ENCODE measurements at places on chromosomes 6 and 20.

GRCh38 chr6:134343066-134343465 is 25.2 kb upstream of the SGK1 start:
- no peak for DNase-seq

DNA sequence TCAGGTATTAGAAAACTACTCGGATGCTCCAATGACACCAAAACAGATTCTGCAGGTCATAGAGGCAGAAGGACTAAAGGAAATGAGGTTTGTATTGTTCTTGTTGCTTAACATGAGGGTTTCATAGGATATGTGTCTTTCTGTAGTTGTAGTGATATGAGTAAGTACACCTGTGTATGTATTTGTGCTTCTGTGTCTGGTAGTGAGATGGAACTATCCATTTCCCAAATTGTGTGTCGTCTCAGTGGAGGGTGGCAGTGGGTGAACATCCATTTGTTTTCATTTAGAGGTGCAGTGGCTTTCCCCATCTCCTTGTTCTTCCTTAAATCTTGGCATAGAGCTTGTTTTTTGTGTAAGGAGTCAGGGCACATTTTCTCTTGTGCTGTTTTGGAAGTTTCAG is 8.2 kb downstream of the ASXL1 start:
- DNase-seq: peak; percentile 59

GRCh38 chr20:22819112-22819511 is 216.0 kb upstream of the SSTR4 start:
- no peak for DNase-seq

- DNase-seq: no peak
Observed at GRCh38 chr6:56002336-56002735, 126.9 kb upstream of the BMP5 start.

DNA sequence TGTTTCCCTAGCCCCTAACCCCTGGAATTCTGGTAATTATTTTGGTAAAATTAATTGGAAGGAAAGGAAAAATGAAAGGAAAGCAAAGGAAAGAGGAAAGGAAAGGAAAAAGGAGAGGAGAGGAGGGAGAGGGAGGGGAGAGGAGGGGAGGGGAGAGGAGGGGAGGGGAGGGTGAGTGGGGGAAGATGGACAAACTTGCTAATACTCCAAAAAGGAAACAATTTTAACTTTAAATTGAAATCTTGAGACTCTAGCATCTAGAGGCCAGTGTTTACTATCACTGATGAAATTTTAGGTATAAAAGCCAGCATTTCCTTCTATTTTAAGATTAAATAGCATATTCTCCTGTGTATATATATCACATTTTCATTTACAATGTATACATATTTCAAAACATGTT is 156.5 kb downstream of the COL12A1 start:
- DNase-seq: no peak

- no peak for DNase-seq
Observed at GRCh38 chr20:32325706-32326503, 32.2 kb upstream of the ASXL1 start.

- DNase-seq: peak; percentile 38
Observed at GRCh38 chr20:4795394-4795793, 73.7 kb downstream of the PRND start.

GRCh38 chr6:85449818-85450759 is at the start of gene NT5E:
Gene NT5E, plus strand, starts transcription at chr6:85450083. Its CDS starts 57 bp downstream, at chr6:85450140.
- peak; percentile 87 for DNase-seq

DNA sequence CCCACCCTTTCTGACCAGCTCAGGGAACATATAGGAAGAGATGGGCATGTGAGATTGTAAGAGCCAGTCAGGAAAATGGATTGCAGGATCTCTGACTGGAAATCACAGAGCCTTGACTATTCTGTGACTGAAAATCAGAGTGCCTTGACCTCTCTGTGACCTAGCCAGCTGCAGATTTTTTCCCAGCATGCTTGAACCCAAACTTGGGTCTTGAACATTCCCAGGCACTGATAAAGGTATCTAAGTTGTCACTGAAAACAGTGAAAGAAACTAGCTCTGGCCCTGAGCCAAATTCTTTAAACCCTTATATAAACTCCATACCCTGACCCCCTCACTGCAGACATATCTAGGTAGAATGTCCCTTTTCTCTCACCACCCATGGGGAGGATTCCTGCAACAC is 2.3 kb upstream of the ZNF165 start:
- no peak for DNase-seq

GRCh38 chr6:169861431-169862042 is 110.1 kb downstream of the ERMARD start:
- no peak for DNase-seq

GRCh38 chr20:32157611-32158010 is 48.1 kb downstream of the TM9SF4 start:
- DNase-seq: no peak

GRCh38 chr6:56102216-56102615 is 145.2 kb downstream of the COL21A1 start:
- DNase-seq: no peak

DNA sequence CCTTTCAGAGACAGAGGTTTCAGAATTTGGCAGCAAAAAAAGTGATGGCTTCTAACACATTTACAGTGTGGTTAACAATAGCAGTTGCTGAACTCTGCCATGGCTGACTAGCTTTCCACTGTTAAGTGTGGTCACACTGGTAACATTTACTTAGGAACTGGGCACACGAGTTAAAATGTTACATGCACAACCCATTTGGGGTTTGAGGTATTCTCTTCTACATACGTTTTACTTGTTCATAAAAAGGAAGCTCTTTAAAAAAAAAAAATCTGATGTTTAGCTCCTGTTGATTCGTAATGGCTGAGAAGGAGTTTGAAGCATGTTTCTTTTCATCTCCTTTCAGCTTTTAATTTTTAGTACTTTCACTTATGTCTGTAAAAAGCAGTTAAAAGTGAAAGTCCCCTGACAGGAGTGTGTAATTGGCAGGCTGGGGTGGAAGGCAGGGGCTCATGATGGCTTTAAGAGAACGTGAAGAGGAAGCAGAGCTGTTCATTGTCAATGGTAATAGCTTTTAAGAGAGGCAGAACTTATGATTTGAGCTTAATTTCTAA is 245.9 kb downstream of the FARS2 start:
- peak; percentile 79 for DNase-seq

DNA sequence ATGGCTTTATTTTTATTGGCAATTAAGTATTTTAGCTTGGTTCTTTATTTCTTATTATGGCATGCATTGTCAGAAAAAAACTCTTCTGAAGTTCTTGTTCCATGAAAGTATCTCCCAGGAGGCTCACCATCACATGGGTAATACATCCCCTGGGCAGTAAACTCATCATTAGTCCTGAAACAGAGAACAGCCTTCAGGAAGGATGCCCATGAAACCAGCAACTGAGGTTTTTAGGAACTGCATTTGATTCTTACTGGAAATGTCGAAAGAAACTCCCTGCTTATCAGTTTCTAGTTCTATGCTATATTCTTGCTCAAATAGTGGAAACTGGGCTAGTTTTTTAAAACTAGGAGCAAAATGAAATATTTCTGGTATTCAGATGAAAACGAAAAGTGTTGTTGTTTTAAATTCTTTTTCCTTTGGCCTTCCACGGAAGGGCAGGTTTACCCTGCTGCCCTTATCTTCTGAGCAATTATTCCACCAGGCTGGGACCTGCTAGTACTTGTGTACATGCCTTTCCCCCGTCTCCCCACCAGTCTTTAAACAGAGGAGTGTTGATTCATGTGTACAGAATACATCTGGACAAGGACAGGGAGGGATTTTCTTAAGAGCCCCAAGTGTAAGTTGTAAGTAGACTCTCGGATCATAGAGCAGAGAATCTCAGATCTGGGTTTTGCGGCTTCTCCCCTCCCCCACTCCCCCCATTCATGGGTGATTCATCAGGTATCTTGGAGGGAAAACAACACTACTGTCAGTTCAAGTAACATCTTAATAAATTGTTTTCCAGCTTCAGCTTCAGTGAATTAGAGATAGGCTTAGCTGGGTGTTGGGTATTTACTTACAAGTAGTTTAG is 81.5 kb downstream of the RTN4IP1 start:
- DNase-seq: no peak

DNA sequence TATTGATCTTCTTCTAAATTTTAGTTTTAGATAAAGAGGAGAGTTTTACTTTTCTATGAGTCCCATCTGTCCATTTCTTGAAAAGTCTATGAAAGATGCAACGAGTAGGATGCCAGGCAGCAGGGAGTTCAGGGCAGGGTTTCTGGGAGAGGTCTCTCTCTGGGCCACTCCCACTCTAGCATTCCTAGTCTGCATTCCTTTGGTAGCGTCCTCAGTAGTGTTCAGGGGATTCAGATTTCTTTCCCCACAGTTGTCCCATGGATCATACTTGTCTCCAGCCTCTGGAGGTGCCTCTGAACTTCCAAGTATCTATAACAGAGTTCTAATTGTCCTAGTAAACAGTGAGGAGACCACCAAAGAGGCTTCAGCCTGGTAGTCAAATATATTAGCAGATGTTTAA is 225.3 kb downstream of the RIMS1 start:
- DNase-seq: no peak

All from GM12865 (cell line).